Cerebellar nuclear complex (tissue), 1 donor: ENCODE measurements at places on chromosomes 2 and 18.

GRCh38 chr2:98242003-98242402, 104.3 kb upstream of the CNGA3 start:
- DNase-seq, result no peak

DNA sequence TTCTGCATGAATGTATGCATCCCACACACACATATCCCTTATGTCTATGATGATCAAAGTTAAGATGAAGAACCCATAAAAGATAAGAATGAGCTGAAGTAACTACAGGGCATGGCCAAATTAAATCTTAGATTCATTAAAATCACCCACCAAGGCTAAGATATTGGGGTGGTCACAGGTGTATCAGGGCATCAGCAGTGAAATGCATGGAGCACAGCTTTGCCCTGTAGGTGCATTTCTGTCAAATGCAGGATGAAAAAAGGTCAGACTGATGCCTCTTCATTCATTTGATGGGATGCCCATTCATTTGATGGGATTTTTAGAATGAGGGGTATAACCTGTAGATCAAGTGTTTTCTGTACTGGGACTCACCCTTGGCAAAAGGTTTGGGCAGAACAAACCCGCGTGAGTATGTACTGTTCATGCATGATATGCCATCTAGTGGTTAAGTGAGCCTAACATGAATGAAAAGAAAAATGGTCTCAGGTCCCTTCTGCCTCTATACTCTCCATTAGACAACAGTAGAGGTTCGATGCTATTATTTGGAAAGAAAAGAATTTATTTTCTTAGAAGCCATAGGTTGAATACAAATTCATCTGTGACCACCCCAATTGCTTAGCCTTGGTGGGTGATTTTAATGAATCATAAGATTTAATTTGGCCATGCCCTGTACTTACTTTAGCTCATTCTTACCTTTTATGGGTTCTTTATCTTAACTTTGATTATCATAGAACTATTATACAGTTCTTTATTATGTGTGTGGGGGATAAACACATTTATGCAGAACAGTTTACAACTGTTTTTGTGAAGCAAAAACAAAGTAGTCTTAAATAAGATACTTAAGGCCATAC, 43.2 kb upstream of the NOSTRIN start:
- DNase-seq, result no peak

GRCh38 chr2:60478660-60479059, 74.8 kb downstream of the BCL11A start:
- no peak for DNase-seq

GRCh38 chr2:109591206-109591605, 22.6 kb downstream of the SEPTIN10 start:
- no peak for DNase-seq

GRCh38 chr2:200470230-200470629, 39.6 kb downstream of the KCTD18 start:
- no peak for DNase-seq

DNA sequence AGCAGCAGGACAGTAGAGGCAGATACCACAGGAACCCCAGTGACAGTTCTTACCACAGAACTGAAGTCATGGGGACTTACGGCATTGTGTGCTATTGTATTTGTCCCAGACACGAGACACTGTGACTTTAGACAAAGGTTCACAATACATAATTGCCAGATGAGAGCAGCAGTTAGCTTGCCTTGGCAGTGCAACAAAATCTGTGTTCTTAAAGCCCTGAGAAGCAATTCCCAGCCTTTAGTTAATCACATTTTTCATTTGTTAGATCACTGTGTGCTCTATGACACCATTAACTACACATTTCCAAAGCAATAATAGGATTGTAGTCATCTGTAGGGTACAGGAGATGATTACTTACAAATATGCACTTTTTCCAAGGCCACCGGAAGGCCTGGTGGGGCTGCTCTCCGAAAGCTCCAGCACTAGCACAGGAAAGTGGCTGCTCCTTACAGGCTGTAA, 97.5 kb upstream of the LDLRAD4 start:
- DNase-seq, result no peak

- DNase-seq, result no peak
Measured at GRCh38 chr2:216551234-216552068, 52.8 kb downstream of the RPL37A start.

- no peak for DNase-seq
Measured at GRCh38 chr2:170587922-170588321, 127.2 kb upstream of the SP5 start.

DNA sequence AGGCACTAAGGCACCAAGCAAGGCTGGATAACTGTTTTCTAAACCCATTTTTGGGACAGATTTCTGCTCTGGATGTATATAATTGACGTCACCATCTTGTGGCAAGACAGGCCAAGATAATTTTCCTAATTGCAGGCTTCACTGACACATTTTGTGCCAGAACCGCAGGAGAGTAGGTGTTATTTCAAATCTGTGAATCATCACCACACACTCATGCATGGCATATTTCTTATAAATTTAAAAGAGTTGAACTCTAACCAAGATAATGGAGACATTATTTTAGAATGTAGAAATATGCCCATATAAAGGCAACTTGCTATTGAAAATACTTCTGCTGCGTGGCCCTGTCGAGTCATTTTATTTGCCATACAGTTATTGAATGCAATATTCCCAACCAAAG, 68.3 kb upstream of the ACYP2 start:
- DNase-seq, result no peak

DNA sequence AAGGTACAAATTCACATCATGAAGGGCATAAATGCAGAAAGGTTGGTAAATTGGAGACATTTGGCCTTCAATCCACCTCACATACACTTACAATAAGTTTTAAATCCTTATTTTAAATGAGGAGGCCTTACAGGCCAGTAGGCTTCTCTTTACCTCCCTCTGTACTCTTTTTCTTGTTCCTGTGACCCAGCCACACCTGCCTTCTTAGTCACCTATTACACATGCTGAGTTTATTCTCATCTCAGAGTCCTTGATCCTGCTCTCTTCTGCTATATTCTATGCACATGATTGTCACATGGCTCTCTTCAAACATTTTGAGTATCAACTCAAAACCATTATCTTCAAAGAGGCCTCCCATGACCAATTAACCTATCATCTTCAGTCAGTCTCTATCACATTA, 491.5 kb downstream of the SATB2 start:
- no peak for DNase-seq

DNA sequence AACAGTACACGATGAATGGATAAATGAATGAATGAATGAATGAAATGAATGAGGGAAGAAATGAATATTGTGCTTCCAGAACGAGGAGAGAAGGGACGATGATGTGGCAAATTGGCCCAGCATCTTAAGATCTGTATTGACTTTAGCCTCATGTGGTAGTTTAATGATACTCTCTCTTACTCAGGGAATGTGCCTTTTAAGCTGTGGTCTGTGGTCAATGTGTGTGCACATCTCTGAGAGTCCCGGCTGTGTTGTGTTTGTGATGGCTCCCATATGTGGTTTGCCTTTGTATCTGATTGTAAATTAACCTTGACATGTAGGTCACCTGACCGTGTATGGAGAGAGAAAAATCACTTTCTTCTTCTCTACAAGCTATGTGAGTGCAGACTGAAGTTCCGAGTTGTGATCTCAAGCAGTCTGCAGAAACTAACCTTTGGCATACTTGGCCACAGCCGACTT, 91.2 kb downstream of the NEDD4L start:
- DNase-seq, result no peak

GRCh38 chr2:16101196-16101595, 160.8 kb downstream of the MYCN start:
- DNase-seq, result no peak

DNA sequence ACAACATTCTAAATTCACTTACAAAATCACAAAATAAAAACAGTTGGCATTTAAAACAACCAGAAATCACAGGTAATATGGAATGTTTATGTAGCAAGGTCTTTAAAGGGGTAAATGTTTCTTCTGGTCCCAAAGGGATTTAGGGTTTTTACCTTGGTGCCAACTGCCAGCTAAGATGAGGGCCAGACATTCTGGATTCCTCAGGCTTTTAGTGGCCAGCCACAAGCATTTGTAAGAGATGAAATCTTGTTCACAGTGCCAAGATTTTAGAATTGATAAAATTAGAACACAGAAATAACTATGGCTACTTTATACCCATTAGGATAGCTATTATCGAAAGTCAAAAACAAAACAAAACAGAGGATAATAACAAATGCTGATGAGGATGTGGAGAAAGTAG, 60.4 kb upstream of the CDKL4 start:
- no peak for DNase-seq

GRCh38 chr2:221195829-221196228, 376.3 kb downstream of the EPHA4 start:
- DNase-seq, result no peak

DNA sequence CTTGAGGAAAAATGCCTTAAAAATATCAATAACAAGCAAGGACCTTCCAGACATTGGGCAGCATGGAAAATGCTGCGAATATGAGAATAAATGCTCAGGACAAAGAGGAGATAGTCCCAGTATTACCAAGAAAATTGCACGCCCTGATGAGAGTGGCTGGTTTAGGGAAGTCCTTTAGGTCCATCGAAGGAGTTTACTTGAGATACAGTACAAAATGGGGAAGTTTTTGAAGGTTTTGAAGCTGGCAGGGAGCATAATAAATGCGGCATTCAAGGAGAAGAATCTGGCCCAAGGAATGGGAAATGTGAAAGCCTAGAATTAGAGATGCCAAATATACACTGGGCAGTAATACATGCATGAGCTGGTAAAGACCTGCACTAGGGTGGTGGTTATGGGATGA, 90.2 kb upstream of the SPATS2L start:
- DNase-seq, result no peak

DNA sequence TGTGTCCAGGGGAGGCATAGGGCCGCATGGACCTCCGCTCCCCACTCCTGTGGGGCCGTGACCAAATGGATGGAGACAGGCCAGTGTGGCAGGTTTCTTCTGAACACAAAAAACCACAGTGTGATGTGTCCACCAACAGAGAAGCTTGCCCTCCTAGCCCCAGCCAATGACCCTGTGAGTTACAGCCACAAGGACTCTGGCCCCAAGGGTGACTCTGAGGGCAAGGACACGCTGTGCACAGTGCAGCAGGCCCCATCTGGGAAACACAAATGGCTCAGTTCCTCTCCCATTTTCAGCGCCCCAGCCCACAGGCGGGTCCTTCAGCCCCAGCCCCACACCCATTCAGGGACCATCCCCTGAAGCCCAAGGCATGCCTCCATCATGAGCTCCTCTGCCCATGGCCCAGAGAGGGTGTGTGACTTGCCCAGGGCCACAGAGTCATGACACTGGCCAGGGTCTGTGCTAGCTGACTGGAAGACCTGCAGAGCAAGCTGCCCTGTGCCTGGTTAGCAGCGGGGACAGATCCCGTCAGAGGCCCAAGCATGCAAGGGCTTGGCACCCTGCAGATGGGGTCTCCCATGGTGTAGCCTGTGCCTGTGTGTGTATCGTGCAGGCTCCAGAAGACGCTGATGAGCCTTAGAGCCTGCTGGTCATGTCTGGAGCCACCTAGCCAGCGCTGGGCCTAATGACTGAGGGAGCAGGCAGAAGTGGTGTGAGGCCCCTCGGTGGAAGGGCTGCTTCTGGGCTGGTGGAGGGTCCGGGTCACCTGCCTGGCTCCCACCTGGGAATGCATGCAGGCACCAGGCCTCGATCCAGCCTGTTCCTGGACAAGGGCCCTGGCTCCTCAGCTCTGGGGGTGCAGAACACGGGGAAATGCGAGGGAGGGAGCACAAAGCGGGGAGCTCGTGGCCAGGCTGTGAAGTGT, 47.7 kb downstream of the HS6ST1 start:
- DNase-seq, result no peak

DNA sequence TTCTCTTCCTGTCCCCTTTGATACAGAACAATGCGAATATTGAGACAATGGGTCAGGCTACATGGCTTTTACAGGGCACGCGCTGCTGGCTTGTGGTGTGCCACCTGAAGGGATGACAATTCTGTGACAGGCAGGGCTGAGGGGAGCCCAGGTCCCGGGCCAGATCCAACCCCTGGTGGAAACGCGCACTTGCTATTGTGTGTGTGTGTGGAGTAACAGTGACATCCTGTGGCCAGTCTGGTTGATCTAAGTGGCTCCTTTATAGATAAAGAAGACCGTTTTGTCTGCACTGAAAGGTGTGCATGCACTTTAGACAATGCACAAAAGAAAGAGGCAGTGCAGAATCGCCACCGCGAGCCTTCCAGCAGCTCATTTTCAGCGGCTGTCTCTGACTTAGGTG, 273.6 kb downstream of the HRH4 start:
- no peak for DNase-seq

- DNase-seq, result no peak
Measured at GRCh38 chr2:26412091-26412673, 10.5 kb downstream of the DRC1 start.

GRCh38 chr2:32962690-32963089, 15.9 kb downstream of the LTBP1 start:
- no peak for DNase-seq

GRCh38 chr18:57431467-57432080, 3.6 kb upstream of the ONECUT2 start:
- DNase-seq, result no peak

- no peak for DNase-seq
Measured at GRCh38 chr2:42931818-42932195, 139.4 kb upstream of the HAAO start.

GRCh38 chr2:9806656-9807055, 36.6 kb upstream of the TAF1B start:
- DNase-seq, result no peak
